ENCODE measurements at places on chromosomes 13 and 19.

- DNase-seq, result no peak
Measured at GRCh38 chr19:51694318-51695085, 1.4 kb downstream of the SPACA6 start.

- DNase-seq, result no peak
Measured at GRCh38 chr19:37966662-37967231, 59.7 kb downstream of the SIPA1L3 start.

DNA sequence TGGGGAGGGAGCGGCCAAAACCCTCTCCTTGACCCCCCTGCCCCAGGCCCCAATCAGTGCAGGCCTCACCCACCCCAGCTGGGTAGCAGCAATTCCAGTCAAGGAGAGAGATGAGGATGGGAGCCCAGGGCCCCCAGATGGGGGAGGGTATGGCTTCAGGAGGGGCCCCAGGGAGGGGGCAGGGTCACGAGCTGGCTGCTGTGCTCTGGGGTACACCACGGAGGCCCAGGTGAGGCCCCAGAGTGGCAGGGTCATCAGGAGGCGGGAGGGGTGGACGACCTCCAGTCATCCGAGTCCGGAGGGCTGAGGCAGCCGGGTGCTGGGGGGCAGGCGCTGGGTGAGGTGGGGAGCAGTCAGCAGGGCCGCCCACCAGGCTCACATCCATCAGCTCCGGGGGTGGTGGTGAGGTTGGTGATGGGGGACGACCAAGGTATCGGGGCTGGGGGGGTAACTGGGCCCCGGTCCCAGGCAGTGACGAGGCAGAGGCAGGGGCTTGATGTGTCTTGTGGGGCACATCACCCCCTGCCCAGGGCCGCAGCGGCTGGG lies 8.4 kb downstream of the DYRK1B start:
- DNase-seq, result no peak

- no peak for DNase-seq
Measured at GRCh38 chr19:29510701-29511265, 15.0 kb upstream of the VSTM2B start.

- DNase-seq, result no peak
Measured at GRCh38 chr13:63124863-63125262, 1709.2 kb upstream of the PCDH20 start.

DNA sequence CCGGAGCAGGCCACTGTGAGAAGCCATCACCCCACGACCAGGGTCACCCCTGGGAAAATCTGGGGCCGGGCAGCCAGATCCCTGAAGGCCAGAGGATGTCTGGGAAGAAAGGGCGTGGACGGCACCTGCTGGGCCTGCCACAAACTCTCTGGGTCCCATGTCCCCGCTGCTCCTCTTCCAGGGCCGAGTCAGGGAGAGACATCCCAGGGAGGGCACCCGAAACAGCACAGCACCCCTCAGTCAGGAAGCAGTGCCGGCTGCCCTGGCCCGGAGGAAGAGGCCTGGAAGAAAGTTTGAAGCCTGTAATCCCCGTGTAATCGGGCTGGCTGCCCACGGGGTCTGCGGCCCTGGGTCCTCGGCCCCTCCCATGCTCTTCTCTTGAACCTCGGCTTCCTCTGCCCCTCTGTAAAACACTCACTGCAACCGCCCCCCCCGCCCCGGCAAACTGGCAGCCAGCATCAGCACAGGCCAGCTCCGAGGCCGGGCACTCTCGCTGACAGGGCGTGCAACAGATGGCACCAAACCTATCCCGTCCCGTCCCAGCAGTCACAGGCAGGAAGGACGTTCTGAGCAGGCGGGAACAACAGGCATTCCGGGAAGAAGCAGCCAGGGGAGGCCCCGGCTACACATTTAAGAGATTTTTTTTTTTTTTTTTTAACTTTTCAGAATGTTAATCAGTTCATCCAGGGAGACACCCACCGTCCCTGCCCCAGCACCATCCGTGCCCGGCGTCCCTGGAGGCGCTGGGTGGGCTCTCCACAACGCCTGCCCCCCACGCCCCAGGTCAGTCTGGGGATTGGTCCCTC lies 1.5 kb downstream of the SBNO2 start:
- no peak for DNase-seq

- DNase-seq, result no peak
Measured at GRCh38 chr19:45767410-45767880, 1.6 kb downstream of the SIX5 start.

Measured in amygdala (tissue), 56 donors.